ENCODE measurements at places on chromosomes 2 and 18. TPM values are rescaled to one million over a fixed set of nuclear protein-coding genes. Genes with fewer than 3 reads are reported as not detected.

Gene CDH19
- total RNA-seq = 0.05 TPM

Gene CCDC85A
- total RNA-seq = 5.4 TPM

GRCh38 chr2:2039826-2040225 is 291.2 kb downstream of the MYT1L start:
- DNase-seq = no peak

Gene SNTG2
- 1.1 TPM for total RNA-seq

Gene C2orf81
- total RNA-seq = 10.4 TPM

DNA sequence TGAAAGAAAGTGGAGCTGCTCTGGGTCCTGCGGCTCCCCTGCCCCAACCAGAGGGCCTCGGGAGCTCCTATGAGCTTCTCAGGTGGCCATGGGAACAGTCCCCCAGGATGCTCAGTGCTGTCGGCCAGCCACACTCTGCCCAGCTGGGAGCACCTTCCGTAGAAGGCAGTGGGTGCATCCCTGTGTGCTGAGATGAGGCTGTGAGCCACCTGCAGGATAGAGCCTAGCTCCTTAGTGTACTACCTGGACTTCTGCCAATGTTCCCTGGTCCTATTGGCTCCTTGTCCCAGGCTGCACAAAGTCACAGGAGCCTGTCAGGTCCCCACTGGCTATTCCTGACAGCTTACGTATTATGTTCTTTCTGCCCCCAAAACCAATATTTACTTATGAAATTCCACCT is 16.1 kb downstream of the PRELID3A start:
- no peak for DNase-seq
